H4 (cell line): ENCODE measurements at places on chromosomes 3 and 15.

- DNase-seq, result no peak
Observed at GRCh38 chr15:74892313-74892712, 2.5 kb downstream of the MPI start.

- peak; percentile 33 for DNase-seq
Observed at GRCh38 chr3:14016900-14017475, 107.7 kb downstream of the CHCHD4 start.

- no peak for DNase-seq
Observed at GRCh38 chr3:170914690-170915089, 6.3 kb upstream of the EIF5A2 start.

- peak; percentile 23 for DNase-seq
Observed at GRCh38 chr3:61030469-61031035, 220.7 kb downstream of the FHIT start.

GRCh38 chr3:128597900-128598299 lies 52.7 kb downstream of the RPN1 start:
- DNase-seq, result no peak

GRCh38 chr3:128499724-128500275 lies 6.8 kb upstream of the GATA2 start:
- no peak for DNase-seq

DNA sequence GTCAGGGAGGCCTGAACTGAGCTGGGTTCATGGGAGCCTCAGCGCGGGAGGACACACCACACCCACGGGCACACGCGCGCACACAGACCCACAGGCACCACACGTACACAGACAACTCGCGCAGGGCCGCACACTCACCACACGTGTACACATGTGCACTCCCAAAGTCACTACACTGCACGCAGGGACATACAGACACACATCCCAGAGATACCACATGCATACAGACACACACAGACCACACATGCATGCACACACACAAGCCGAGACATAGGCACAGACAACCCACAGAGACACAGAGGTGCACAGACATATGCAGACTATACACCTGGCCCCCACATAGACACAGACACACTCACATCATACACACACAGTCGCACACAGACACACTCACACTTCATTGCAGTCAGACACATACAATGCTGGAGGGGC lies 1.1 kb upstream of the MGLL start:
- no peak for DNase-seq

DNA sequence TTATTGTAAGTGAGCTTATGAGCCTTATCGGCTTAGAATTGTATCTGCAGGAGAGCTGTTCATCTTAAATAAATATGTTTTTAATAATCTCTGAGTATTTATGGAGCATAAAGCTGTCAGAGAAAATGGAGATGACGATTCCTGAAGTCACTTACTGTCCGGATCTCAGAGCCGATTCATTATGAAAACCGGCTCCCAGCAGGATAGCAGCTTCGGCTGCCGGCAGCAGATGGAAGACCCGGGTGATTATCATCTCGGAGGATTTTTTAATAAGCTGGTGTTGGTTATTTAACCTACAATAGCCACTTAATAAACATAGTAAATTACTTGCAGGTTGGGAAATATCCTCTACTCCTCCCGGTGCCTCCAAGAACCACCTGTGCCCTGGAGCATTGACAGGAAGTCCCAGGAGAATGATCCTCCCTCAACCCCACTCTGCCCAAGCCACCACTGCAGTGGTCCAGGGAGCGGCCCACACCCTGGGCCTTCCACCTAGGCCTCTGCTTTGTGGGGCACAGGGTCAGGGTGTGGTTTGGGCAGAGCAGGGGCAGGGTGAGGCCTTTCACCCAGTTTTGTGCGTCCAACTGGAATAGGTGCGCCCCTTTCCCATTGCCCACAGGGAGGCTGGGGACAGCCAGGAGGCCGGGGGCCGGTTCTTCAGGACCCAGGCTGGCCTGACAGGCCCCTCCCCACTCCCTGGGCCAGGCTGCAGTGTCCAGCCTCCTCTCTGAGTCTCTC lies 42.2 kb upstream of the PRR23E start:
- no peak for DNase-seq

- DNase-seq, result no peak
Observed at GRCh38 chr3:13828501-13829265, 51.2 kb downstream of the WNT7A start.

DNA sequence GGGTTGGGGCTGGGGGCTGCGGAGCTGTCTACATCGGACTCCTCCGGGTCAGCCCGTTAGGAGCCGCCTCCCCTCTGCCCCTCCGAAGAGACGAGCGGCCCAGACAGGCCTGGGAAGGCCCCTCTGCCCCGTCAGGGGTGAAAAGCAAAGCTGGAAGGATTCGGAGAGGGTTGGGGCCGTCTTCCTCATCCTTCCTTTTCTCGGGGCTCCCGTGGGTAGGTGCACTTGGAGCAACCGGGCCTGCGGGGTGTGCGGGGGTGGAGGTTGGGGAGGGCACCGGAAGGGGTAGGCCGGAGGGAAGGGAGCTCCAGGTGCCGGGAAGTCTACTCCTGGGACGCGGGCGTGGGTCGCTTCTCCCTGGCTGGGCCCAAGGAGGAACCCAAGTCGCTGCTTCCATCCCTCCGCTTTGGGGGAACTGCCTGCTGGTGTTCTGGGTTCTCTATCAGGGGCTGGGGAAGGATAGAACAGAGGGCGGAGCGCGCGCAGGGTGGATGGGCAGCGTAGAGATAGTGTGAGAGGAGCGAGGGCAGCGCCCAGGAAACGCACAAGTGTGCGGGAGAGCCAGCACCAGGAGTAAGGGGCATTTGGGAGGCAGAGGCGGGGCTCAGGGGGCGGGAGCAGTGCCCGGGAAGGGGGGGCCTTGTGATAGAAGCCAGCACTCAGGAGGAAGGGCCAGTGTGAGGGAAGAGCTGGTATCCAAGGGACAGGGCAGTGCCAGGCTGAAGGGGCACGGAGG lies 590 bp downstream of the POLR2H start:
- peak; percentile 81 for DNase-seq

- no peak for DNase-seq
Observed at GRCh38 chr3:55267206-55267930, 219.7 kb downstream of the WNT5A start.

DNA sequence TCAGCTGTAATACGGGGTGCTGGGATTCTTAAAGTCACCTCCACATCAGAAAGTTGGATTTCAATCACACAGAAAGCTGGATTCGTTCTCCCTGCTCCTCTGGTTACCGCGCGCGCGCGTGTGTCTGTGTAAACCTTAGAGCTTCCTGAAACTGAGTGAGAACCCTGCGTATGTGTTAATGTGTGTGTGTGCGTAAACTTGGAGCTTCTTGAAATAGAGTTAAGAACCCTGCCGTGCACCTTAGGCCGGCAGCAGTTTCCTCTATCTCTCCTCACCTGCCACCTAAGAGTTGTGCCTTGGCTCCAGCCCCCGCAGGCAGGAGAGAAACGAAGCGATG lies 531 bp downstream of the LZTFL1 start:
- DNase-seq, result no peak

DNA sequence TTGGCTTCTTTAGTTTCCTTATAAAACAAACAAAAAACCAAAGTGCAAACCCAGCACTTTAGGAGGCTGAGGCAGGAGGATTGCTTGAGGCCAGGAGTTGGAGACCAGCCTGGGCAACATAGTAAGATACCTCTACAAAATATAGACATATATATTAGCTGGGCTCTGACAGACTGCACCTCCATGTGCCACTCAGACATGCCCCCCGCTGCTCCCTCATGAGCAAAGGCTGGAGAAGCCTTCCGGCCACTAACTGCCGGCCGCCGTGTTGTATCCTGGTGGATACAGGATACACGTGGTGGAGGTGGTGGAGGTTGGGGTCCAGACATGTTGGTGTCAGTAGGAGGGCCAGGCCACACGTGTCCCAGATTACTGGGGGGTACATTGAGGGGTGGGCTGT lies 29.4 kb upstream of the CCR4 start:
- no peak for DNase-seq

- peak; percentile 57 for DNase-seq
Observed at GRCh38 chr3:51799879-51800749, 21.1 kb upstream of the IQCF6 start.

GRCh38 chr15:89167267-89168176 lies 53.9 kb downstream of the RLBP1 start:
- DNase-seq, result peak; percentile 85

DNA sequence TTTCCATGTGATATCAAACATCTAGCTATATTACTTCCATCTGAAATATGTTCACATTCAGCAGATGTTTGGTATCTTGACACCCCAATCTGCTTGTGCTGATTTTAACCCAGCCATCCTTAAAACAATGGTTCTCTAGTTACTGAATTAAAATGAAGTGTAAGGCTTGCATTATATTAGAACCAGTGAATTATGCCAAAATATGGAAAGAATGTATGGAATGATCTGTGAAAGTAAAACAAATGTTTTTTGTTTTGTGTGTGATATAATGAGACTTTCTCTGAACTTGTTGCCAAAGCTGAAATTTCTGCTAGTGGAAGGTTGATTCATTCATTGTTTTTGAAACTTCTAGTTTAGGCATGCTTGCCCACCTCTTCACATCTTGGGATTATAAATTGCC lies 317.1 kb downstream of the MEX3B start:
- DNase-seq, result no peak

GRCh38 chr3:48696156-48696555 lies 10.4 kb upstream of the NCKIPSD start:
- no peak for DNase-seq

DNA sequence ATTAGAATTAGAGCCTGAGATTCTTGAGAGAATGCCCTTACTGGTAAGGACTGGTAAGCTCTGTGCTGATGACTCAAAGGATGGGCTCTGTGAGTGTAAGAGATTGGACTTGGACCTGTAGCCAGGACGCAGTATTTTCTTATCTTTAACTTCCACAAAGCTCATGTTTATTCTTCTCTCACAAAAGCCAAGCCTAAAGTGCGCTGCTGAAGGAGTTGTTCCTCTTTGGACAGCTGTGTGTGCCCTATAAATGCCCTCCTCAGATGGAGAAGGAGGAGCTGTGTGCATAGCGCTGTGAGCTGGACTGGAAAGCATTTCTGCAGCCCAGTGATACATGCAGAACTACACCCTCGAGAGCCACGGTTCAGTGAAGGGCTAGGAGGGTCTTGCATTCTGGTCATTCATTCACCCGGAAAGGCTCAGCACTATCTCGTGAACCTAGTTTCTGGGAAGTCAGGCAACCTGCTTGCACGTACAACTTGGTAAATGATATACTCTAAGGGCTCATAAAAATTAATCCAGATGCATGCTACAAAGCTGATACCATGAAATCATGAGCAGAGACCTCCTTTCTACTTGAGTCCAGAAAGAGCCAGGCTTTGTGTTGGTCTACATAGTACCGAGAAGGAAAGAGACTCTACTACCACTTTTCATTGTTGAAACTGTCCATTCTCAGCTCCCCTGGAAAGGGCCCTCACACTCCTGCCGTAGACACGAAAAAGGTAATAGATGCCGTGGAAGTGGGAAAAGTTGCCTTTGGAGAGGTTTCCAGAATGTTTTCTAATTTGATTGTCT lies 103.0 kb upstream of the TBL1XR1 start:
- DNase-seq, result no peak

- no peak for DNase-seq
Observed at GRCh38 chr3:147645761-147646160, 236.6 kb downstream of the ZIC1 start.

GRCh38 chr3:108838436-108838835 lies 15.8 kb downstream of the TRAT1 start:
- no peak for DNase-seq

GRCh38 chr3:184636741-184637316 lies 75.0 kb downstream of the MAGEF1 start:
- DNase-seq, result peak; percentile 97

DNA sequence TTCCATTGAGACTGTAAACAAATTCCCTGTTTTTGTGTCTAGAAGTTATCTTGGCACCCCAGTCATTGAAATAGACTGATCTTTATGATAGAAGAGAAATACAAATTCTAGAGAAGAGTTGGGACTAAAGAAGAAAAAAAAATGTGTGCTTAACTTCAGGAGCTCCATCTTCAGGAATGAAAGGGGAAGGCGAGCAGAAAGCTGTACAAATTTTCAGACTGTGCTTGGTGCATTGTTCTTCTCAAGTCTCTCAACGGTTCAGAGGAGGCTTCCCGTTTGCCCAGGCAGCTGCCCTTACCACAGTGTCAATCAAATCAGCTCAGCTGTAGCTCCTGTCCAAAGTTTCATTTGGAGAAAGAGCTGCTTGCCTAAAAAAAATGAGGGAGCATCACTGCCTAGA lies 41.7 kb downstream of the OXSM start:
- peak; percentile 12 for DNase-seq

- DNase-seq, result no peak
Observed at GRCh38 chr3:195025884-195026200, 245.1 kb downstream of the XXYLT1 start.

- DNase-seq, result no peak
Observed at GRCh38 chr3:143311096-143311495, 191.5 kb downstream of the CHST2 start.

- DNase-seq, result no peak
Observed at GRCh38 chr3:36944012-36944640, 728 bp downstream of the TRANK1 start.
